ENCODE measurements at places on chromosomes 13 and 19.

DNA sequence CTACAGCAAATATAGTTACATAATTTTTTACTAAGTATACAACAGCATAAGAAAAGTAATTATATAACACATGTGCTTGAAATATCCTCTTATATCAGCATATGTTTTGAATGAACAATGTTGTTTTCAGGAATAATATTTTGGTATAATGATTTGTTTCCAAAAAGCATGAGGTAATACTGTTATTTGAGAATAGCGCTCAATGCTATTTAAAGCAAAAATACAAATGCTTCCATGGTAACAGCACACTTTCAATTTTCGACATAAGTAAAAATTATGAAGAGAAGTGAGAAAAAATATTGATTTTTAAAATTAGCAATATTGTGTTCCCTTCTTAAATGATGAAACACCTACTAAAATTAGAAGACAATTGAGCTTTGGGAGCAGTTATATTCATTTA is 715.9 kb upstream of the ATXN8OS start:
- H3K27me3 ChIP-seq = no peaks in the 10 kb centered on the region
- no peaks in the 10 kb centered on the region for H3K36me3 ChIP-seq
- no peak for DNase-seq

- no peaks in the 10 kb centered on the region for H3K36me3 ChIP-seq
- H3K4me1 ChIP-seq = no peaks in the 10 kb centered on the region
- no peaks in the 10 kb centered on the region for H3K27me3 ChIP-seq
- H3K4me3 ChIP-seq = no peak overlapping the region
- no peak overlapping the region for H3K27ac ChIP-seq
These were observed 13.6 kb upstream of the ZNF611 start for GRCh38 chr19:52748336-52748950.

DNA sequence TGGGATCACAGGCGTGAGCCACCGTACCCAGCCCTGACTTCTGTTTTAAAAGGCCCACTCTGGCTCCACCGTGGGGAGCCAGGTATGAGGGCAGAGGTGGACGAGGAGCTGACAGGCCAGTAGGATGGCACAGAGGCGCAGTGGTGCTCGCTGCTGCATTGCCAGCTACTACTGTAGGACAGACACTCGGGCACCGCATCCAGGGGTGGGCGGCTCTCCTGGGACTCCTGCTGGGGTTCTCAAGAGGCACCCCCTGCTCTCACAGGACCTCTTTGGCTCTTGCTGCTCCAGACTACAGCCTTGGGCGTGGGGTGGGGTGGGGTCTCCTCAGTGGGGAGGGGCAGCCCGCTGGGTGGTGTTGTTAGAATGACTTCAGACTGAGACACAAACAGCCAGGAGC is 53.4 kb downstream of the LATS2 start:
- no peaks in the 10 kb centered on the region for H3K36me3 ChIP-seq
- no peak overlapping the region for H3K4me3 ChIP-seq
- no peaks in the 10 kb centered on the region for H3K4me1 ChIP-seq
- no peaks in the 10 kb centered on the region for H3K27me3 ChIP-seq

GRCh38 chr13:35850569-35850968 is 280.6 kb downstream of the DCLK1 start:
- H3K27ac ChIP-seq = no peak overlapping the region
- no peak for DNase-seq
- peaks cover 7% of the 10 kb centered on the region for H3K4me1 ChIP-seq
- peaks cover 48% of the 10 kb centered on the region for H3K27me3 ChIP-seq
- H3K4me3 ChIP-seq = no peak overlapping the region

GRCh38 chr19:54311486-54311885 is 1.5 kb downstream of the LILRA5 start:
- H3K27ac ChIP-seq = no peak overlapping the region
- no peaks in the 10 kb centered on the region for H3K36me3 ChIP-seq
- no peak for DNase-seq
- no peaks in the 10 kb centered on the region for H3K27me3 ChIP-seq
- H3K4me3 ChIP-seq = no peak overlapping the region
